ENCODE measurements at places on chromosomes 1 and 21.

GRCh38 chr1:225361176-225361575 is 66.7 kb downstream of the LBR start:
- DNase-seq = no peak

DNA sequence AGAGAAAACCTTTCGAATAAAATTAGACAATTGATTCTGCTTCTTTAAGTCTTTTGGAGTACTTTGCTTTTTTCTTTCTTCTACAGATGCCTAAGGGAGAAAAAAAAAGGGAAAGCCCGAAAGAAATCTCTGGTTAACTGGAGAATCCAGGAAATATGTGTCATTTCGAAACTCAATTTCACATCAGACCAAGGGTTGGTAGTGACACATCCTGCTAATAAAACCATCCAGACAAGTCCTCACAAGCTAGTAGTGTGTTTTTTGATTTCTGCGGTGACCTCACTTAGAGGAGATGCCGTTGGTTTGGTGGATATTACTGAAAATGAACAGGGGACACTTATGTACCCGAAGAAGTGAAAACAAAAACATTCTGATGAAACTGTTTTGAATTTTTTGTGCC is 726.5 kb upstream of the ADAMTS5 start:
- no peak for DNase-seq

GRCh38 chr1:205976708-205977401 is 26.3 kb downstream of the RAB7B start:
- DNase-seq = no peak

- no peak for DNase-seq
Measured at GRCh38 chr1:160344241-160344640, 1.1 kb downstream of the NCSTN start.

DNA sequence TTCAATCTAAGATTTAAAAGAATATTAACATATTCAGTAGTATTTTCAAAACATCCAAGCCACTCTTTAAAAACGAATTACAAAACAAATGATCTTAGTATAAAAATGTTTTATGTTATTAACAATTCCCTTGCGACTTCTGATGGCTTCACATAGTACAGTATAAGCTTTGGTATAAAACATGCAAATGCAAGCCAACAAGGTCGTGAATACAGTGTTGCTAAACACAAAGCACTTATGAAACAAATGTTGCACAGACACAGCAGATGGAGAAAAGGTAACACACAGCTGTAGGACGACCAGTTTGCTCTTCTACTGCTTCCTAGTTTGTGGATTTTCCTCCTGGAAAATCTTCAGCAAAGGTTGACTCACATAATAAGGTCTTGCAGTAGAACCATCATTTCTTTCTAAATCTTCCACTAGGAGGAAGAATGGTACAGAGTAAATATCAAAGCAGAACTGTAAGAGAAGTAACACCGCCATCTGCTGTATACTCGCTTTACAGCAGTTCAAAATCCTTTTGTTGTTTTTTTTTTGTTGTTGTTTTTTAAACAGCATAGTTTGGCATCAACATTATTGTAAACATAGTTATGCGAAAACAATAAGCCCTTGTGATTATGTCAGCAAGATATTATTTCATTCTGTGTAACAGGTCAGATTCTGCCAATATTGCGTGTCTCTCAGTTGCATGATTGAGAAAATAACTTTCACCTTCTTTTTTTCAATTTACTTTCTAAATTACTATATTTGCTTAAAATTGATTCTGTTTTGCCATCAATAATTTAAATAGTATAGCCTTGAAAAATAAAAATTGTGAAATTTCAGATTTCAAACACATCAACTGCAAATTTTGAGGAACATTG is 69.5 kb downstream of the LHX8 start:
- peak; percentile 18 for DNase-seq

GRCh38 chr1:94471271-94471670 is 53.1 kb downstream of the ABCD3 start:
- DNase-seq = no peak

GRCh38 chr1:61659061-61659460 is 65.9 kb downstream of the TM2D1 start:
- no peak for DNase-seq

DNA sequence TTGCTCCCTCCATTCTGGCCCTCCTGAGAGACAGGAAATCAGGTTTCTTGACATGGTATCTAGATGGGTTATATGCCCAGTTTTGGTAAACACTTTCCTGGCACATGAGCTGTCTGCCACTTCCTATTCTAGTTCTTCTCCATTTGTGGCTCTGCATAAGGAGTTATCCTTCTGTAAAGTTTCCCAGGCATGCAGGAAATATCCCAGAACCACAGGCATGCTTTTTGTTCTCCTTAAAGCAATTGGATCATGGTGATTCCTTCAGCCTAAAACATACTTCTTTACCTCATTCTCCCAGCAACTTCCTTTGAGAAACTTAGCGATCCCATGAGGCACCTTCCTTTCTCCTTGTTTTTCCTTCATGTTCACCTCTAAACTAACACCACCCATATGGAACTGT is 199.8 kb downstream of the CRB1 start:
- DNase-seq = no peak

DNA sequence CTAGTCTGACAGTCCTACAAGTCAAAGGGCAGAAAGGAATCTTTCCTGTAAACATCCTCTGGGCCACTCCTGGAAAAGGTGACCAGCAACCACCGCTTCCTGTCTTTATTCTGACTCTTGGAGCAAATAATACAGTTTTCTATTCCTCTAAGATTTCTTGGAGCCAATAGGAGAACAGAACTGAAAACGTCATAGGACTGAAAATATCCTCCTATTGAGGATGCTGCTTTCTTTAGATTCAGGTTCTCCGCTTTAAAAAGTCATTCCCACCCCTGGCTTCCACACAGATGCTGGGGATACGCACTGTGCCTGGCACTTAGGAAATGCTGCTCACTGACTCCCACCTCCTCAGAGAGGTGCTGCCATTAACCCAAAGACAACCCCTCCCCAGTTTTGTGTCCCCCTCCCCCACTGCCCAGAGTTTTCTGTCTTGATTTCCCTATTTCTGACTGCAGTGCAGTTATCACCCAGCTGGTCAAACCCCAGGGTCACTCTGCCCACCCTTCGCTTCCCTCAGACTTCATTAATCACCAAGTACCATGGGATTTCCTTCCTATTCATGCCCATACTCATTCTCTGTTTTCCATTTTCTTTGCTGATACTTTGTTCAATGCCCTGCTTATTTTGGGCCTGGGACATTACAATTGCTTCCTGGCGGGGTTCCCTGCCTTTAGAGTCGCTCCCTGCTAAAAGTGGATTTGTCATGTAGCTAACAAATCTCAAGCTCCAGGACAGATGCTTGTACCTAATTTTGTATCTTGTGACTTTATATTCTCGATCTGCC is 82.1 kb upstream of the ARHGAP29 start:
- DNase-seq = no peak

- DNase-seq = no peak
Measured at GRCh38 chr1:53557830-53558738, 98.9 kb downstream of the DMRTB1 start.

DNA sequence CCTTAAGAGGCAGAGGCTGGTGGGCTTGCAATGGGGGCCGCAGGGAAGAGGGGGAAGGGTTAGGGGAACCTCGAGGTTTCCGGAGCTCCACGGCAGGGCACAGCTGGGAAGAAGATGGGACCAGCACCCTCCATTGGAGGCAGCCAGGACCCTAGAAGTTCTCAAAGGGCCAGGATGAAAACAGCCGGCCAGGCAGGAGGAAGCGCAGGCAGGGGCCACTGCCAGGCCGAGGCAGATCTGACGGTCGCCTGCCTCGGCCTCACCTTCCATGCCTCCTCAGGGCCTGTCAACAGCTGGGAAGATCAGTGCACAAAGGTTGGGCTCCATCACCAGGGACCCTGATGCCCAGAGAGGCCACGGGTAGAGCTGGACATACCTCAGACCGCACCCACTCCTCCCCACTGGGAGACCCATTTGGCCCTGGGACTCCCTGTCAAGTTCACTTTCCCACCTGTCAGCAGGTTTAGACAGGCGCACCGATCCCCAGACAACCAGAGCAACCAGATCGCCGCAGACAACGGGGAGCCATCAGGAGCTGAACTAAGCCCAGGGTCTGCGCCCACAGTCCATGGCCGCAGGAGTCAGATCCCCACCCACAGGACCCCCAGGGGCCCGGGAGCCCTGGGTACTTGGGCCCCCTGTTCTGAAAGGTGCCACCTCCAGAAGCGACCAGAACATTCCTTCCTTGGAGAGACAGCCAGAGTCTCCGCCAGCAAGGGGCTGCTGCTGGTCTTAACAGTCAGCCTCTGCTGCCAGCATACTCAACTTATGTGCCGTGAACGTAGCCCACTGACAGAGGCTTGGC is 2.2 kb downstream of the SLC19A1 start:
- no peak for DNase-seq

DNA sequence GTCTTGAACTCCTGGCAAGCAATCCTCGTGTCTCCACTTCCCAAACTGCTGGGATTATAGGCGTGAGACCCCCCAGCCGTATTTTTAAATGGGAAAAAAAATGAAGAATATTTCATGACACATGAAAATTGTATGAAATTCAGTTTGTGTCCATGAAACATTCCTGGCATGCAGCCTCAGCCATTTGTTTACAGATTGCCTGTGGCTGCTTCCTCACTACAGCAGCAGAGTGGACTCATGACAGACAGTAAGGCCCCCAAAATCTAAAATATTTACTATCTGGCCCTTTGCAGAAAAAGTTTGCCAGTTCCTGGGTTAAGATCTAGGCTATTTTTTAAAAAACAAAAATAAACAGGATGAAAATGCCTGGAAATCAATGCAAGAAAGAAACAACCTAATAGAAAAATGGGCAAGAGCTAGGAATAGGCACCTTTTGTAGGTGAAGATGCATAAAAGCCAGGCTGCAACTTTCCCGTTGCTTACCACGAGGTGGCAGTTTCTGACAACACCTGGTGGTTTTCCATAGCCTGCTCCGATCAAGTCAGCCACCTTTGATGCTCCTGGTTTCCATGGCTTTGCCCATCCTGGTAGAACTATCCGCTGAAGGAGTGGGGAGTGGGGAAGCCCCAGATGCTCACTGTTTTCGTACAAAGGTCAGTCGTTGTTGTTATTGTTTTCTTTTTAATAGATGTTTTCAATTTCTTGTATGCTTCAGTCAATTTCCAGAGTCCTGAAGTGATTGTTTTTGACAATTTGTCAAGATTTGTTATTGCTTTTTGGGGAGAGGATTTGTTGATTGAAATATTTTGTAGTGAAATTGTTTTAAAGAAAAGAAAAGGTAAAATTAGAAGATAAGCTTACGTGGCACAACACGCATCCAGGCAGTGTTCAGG is 24.3 kb downstream of the UBE2Q1 start:
- DNase-seq = no peak

DNA sequence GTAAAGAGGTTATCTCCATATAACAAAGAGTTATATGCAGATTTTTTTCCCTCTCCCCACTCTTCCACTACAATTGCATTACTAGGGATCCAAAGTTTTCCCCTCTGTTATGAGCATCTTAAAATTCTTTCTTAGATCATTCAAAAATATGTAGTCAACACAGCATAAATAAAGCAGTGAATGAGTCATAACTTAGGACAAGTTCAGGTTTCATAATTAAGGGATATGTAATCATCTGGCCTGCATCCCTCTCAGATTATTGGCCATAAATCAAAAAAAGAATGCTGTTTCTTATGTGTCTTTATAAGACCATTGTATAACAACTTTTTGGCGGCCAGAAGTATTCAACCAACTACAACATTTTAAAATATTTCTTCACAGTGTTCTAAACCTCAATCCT is 1526.1 kb downstream of the KCNT2 start:
- DNase-seq = no peak

DNA sequence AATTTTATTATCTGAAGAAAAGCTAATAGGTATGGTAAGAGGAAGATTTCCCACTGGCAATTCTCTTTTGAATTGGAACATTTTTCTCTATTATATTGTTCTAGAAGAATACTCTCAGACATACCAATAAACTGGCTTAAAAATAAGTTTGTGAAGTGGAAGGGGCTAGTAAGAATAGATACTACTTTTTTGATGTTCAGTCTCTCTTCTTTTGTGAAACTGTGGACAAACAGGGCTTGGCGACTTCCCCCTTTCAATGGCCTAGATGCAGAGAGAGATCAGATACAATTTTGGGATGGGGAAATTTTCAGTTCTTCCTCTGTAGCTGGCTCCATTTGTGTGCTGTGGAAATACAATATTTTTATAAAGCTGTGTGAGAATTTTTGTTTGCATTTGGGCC is 2.5 kb downstream of the PBX1 start:
- DNase-seq = no peak

- DNase-seq = no peak
Measured at GRCh38 chr1:14748151-14748550, 149.7 kb downstream of the KAZN start.

- DNase-seq = no peak
Measured at GRCh38 chr1:38301040-38301439, 254.4 kb upstream of the POU3F1 start.

- DNase-seq = no peak
Measured at GRCh38 chr1:179742717-179743678, at the start of gene FAM163A. TSS of gene FAM163A (plus strand) at chr1:179743291. CDS start at chr1:179813098, 69,807 bp downstream.

GRCh38 chr1:157247005-157247763 is 109.0 kb upstream of the ETV3 start:
- no peak for DNase-seq

GRCh38 chr21:33434770-33435360 is 31.7 kb downstream of the IFNGR2 start:
- DNase-seq = peak; percentile 85

DNA sequence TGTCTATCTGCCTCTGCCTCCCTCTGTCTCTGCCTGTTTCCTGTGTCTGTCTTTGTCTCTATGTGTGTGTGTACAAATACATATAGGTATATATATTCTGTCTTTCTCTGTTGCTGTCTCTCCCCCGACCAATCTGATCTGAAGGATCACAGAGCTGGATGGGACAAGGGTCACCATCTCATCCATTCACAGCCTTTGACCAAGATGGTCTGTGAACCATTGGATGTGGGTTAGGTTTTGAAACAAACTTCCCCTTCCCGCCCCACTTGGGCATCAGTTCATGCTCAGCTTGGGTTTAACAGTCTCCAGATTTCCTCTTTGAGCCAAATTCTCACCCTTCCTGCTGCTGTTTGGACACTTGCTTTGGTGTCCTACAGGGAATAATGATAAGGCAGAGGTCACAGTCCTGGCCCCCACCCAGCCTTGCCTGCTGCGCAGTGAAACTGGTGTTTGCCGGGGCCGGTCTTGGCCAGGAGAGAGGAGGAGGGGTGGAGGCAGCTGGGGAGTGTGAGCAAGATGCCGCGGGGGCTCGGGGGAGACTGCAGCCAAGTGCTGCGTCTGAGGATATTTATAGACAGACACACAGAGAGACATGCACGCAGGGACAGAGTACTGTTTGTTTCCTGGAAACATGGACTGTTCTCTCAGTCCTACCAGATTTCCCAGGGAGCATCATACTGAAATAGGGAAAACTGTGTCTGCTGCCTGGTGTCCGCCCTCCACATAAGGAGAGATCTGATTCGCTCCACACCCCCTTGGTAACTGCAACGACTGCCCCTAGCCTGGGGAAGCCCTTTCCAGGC is 27.0 kb upstream of the BTG2 start:
- peak; percentile 42 for DNase-seq

- DNase-seq = peak; percentile 62
Measured at GRCh38 chr1:206106328-206107167, 10.6 kb downstream of the AVPR1B start.

GRCh38 chr21:21897275-21897883 is 899.2 kb downstream of the NCAM2 start:
- DNase-seq = no peak

- no peak for DNase-seq
Measured at GRCh38 chr1:170685166-170685565, 21.2 kb downstream of the PRRX1 start.

- no peak for DNase-seq
Measured at GRCh38 chr1:115479055-115479482, 141.0 kb upstream of the NGF start.

GRCh38 chr1:99956755-99957154 is 13.0 kb upstream of the SLC35A3 start:
- DNase-seq = peak; percentile 30

All from fibroblast of the conjunctiva (primary cell).